Glutamatergic neuron (in vitro differentiated cells): ENCODE measurements at places on chromosomes 1 and 21. TPM values are rescaled to one million over a fixed set of nuclear protein-coding genes. Genes with fewer than 3 reads are reported as not detected.

CGN gene
- total RNA-seq, result 2.0 TPM

CFHR5 gene
- not detected for total RNA-seq

DNA sequence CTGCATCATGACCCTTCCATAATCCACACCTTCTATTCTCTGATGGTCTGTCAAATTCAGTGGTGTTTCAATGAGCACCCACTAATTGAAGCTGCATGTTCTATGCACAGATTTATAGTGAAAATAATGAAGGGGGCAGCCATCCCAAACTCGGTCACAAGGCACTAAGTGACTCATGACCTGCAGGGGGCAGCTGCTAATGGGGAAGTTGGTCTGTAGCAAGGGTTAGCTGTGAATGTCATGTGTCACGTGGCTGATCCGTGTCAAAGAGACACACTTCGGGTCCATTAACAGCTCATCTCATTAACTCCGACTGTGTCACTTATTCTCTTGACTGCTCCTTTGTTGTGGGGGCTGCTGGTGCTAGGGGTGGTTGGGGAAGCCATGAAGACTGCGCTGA is 306.6 kb downstream of the PCP4 start:
- H3K36me3 ChIP-seq, result no peaks in the 10 kb centered on the region
- H3K4me3 ChIP-seq, result no peak overlapping the region
- peaks cover 7% of the 10 kb centered on the region for H3K27me3 ChIP-seq
- DNase-seq, result no peak
- peaks cover 9% of the 10 kb centered on the region for H3K4me1 ChIP-seq

DNA sequence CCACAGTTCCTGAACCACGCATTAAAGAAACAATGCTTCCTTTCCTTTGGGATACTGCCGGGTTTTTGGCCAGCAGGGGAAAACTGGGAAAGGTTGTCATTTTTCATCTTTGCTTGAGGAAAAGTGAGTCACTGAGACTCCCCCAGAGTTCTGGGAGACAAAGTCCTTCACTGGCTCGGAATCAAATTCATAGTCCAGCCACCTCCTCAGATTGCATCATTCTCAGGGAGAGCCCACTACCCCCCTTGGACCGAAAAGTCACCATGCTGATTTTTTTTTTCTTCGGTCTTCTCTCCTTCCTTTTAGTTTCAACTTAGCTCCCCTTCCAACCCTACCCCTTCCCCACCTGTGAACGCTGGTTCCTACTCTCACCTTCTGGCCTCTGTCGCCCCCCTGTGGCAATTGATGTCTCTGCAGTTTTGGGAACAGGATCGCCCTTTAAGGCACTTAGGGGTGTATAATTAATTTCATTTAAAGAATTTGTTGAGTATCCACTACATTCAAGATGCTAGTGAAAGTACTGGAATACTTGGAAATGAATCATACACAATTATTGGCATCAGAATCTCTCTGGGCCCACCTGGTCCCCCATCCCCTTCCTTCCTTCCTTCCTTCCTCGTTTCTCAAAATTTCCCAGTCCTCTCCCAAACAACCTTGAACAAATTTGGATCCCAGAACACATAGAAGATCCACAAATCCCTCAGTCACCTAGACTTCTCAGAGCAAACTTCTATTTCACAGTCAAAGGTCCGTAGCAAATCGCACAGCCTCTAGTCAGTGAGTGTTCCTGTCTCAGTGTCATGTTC is 6.9 kb downstream of the ACKR1 start:
- DNase-seq, result peak; percentile 74
- H3K4me1 ChIP-seq, result peaks cover 37% of the 10 kb centered on the region
- H3K4me3 ChIP-seq, result no peak overlapping the region
- no peaks in the 10 kb centered on the region for H3K36me3 ChIP-seq
- peaks cover 9% of the 10 kb centered on the region for H3K27me3 ChIP-seq

DNA sequence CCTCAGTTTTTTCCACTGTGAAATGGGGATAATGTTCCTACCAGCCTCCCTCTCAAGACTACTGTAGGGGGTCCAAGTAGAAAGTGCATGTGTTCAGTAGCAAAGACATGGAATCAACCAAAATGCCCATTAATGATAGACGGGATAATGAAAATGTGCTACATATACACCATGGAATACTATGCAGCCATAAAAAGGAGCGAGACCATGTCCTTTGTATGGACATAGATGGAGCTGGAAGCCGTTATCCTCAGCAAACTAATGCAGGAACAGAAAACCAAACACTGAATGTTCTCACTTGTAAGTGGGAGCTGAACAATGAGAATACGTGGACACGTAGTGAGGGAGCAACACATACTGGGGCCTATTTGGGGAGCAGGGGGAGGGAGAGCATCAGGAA is 6.1 kb upstream of the ZNF362 start:
- H3K4me1 ChIP-seq, result no peaks in the 10 kb centered on the region
- H3K27ac ChIP-seq, result no peak overlapping the region
- H3K36me3 ChIP-seq, result peaks cover 9% of the 10 kb centered on the region
- no peak for DNase-seq
- H3K27me3 ChIP-seq, result peaks cover 11% of the 10 kb centered on the region

GRCh38 chr1:172341697-172342096 is 78.8 kb upstream of the C1orf105 start:
- H3K4me1 ChIP-seq, result no peaks in the 10 kb centered on the region
- no peak overlapping the region for H3K27ac ChIP-seq
- no peaks in the 10 kb centered on the region for H3K36me3 ChIP-seq
- H3K27me3 ChIP-seq, result peaks cover 1% of the 10 kb centered on the region
- DNase-seq, result no peak

DNA sequence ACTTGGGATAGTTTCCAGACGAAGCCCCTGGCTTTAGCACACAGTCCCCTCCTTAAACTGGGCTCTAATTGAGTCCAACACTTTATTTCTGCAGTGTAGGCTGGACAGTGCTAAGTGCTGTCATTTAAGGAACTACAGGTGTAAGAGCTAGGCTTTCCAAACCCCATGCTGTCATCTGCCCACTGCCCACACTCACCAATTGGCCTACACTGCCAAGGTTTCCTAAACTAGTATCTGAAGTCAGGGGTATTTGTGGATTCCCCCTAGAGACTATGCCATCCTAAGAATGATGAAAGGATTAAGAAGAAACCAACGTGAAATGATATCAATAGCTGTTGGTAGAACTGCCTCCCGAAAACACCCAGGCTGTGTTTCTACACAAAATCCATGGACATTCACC is 160.9 kb downstream of the TBX15 start:
- no peak overlapping the region for H3K27ac ChIP-seq
- H3K4me3 ChIP-seq, result no peak overlapping the region
- no peaks in the 10 kb centered on the region for H3K27me3 ChIP-seq
- H3K36me3 ChIP-seq, result no peaks in the 10 kb centered on the region
- DNase-seq, result no peak

DNA sequence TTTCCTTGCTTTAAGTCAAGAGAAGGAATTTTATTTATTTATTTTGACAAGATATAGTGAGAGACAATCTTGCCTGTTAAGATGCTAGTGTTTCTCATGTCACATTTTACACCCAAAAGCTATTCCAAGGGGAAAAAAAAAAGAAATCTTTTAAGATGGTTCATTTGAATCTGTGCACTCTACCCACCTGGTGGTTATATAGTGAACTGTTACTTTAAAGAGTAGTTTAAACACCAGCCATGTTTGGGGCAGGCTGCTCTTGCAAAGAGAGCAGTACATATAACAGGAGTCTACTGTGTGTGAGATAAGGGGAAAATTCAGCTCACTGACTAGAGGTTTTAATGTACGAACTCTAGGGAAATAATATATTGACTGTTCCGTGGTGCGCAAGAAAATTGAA is 3.3 kb upstream of the ELAVL4 start:
- peak; percentile 21 for DNase-seq
- H3K27me3 ChIP-seq, result peaks cover 36% of the 10 kb centered on the region
- H3K36me3 ChIP-seq, result no peaks in the 10 kb centered on the region
- H3K4me3 ChIP-seq, result peak overlapping the region; percentile 95
- peaks cover 50% of the 10 kb centered on the region for H3K4me1 ChIP-seq
